ENCODE measurements at places on chromosomes 4 and X.

GRCh38 chr4:53547983-53548382, 43.3 kb downstream of the LNX1 start:
- no peak for DNase-seq

DNA sequence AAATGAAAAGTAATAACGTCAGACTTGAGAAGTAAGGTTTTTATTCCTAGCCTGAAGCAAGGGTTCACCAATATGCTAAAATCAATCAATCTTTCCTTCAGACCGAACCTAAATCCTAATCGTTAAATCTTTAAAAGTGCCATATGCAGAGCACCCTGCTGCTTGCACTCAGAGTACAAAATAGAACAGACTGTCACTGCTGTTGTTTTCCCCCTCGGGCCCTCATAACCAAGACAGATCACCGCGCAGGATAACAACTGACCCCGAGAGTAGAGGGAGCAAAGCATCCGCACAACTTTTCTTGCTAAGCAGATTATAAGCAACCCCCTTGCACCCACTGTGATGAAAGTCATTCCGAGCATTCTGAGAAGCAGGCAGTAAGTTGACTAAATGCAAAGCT, 550.9 kb upstream of the NDST4 start:
- no peak for DNase-seq

- DNase-seq, result no peak
Measured at GRCh38 chrX:101229170-101229569, 9.6 kb downstream of the DRP2 start.

DNA sequence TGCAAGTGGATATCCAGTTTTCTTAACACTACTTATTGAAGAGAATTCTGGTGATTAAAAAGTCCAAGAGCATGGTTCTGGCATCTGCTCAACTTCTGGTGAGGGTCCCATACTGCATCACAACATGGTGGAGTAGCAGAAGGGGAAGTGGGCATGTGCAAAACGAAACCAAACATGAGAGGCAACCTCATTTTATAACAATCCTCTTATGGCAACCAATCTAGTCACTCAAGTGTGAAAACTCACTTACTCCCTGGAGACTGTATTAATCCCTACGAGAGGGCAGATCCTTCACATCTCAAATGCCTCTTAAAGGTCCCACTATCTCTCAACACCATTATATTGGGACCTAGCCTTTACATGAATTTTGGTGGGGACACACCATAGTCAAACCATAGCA, 55.4 kb upstream of the TRO start:
- no peak for DNase-seq

- DNase-seq, result no peak
Measured at GRCh38 chr4:41656572-41657520, 91.7 kb downstream of the PHOX2B start.

GRCh38 chrX:53817548-53817947, 131.0 kb upstream of the HUWE1 start:
- DNase-seq, result no peak

- DNase-seq, result no peak
Measured at GRCh38 chrX:9729171-9729885, 36.3 kb downstream of the GPR143 start.

GRCh38 chrX:130172127-130172845, 524 bp downstream of the RAB33A start:
- no peak for DNase-seq

- DNase-seq, result peak; percentile 93
Measured at GRCh38 chr4:5084911-5085475, 33.7 kb downstream of the STK32B start.

- DNase-seq, result no peak
Measured at GRCh38 chrX:127459790-127460189, 592.4 kb downstream of the ACTRT1 start.

GRCh38 chr4:73019462-73020047, 50.0 kb downstream of the COX18 start:
- peak; percentile 14 for DNase-seq

All from SK-N-MC (cell line).